Naive thymus-derived CD8-positive, alpha-beta T cell (primary cell): ENCODE measurements at places on chromosomes 16 and 17. TPM values are rescaled to one million over a fixed set of nuclear protein-coding genes. Genes with fewer than 3 reads are reported as not detected.

TBX4 gene
- not detected for polyA plus RNA-seq

TPSG1 gene
- polyA plus RNA-seq = not detected

NUP93 gene
- 66.6 TPM for polyA plus RNA-seq

MYL11 gene
- polyA plus RNA-seq = 4.2 TPM

CDIP1 gene
- 18.2 TPM for polyA plus RNA-seq

KIAA0513 gene
- polyA plus RNA-seq = 4.5 TPM

SMIM5 gene
- polyA plus RNA-seq = not detected

HOXB6 gene
- not detected for polyA plus RNA-seq

CES5A gene
- not detected for polyA plus RNA-seq

- DNase-seq = no peak
Measured at GRCh38 chr17:37041932-37042331, 93.2 kb downstream of the AATF start.

GRCh38 chr16:85800321-85800669 is 800 bp downstream of the COX4I1 start:
- no peak for DNase-seq

DNA sequence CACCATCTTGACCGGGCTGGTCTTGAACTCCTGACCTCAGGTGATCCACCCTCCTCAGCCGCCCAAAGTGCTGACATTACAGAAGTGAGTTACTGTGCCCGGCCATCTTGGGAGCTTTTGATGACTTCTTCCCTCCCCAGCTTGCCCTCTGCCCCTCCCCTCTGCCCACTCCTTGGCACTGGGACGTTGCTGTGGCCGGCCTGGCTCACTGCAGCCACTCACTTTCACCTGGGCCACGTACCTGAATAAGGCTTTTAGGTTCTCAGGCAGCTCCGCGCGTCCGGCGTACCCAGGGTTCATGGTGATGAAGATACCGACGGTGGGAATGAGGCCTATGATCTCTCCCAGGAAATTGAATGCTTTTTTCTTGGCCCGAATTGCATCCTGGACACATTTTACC is 81.6 kb downstream of the DNAH17 start:
- DNase-seq = no peak

DNA sequence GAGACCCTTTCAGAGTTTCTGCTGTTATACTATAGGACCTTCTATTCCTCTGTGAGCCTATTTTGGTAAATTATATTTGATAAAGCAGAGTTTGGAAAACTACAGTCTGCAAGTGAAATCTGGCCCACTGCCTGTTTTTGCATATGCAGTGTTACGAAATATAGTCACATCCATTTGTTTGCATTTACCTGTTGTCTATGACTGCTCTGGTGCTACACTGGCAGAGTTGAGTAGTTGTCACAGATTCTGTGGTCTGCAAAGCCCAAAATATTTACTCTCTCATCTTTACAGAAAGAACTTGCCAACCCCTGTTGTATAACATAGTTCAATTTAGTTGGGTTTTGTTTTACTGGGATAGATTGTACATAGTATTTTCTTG is 42.3 kb downstream of the TNRC6A start:
- DNase-seq = no peak

DNA sequence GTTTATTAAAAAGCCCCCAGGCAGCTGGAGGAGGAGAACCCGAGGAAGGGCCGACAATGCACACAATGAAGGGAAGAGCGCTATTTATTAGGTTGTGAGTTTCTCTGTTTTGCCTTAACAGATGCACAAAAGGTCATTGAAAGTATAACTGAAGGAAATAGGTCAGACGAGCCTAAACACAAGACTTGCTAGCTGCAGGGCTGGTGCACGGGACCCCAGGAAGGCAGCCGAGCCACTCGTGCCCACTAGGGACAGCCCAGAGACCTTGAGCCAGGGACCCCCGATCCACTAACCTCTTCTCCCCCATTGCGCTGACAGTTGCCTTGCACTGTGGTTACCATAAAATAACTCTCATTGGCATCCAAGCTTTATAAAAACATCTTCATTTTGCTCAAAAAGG is 11.3 kb downstream of the LITAFD start:
- no peak for DNase-seq

DNA sequence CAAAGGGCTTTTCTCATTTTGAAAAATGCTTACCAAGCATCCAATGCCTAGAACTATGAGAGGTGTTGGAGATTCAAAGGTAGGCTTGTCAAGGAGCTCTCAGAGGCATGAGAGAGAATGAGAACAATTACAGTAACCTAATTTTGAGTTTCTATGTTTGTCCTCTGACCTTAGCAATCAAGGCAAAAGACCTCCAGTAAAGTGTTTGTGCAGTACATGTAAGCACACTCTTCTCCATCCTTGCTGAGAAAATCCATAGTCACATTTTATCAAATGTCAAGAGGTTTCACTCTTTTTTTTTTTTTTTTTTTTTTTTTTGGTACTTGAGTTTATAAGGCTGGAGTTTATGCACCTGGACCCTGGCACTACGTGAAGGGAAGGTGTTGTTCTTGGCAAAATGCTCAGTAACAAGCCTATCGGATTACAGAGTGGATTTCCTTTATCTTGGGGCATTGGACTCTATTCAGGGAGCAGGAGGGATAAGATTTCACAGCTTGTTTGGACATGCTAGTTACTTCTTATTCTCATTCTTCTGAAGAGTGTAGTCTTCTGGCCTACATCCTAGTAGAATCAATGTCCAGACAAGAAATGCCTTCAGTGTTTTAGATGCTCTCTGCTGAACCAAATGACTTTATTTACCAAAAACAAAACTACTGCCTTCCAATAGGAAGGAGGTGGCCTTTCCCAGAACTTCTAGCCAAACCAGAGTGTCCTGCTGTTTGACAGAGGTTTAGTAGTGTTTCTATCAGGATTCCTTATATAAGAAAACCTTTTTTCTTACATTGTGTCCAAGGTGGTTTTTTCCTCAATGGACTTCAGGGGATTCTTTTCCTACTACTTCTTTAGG is 21.9 kb downstream of the KCNJ2 start:
- no peak for DNase-seq

- no peak for DNase-seq
Measured at GRCh38 chr17:4426499-4427208, 7.1 kb upstream of the SPNS3 start.

DNA sequence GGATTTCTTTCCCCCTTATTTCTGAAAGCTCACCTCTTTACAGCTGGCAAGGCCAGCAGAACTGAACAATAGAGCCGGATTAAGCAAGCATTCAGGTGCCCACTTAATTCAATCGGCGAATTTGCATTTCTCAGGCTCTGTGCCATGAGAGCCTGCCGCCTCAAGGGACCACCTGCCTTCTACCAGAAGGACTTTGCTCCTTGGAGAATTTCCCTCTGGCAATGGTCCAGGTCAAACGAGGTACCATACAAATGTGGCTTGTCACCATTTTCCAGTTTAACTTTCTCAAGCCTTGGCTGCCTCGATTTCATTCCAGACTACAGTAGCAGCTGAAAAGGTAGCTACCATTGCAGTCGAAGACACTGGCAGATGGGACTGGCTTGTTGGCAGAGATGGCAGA is 534.0 kb downstream of the MAF start:
- no peak for DNase-seq

GRCh38 chr17:78368854-78369495 is 9.1 kb upstream of the SOCS3 start:
- DNase-seq = no peak

GRCh38 chr17:8976638-8977037 is 11.1 kb upstream of the PIK3R5 start:
- no peak for DNase-seq
